ENCODE measurements at places on chromosomes 4 and X. TPM values are rescaled to one million over a fixed set of nuclear protein-coding genes. Genes with fewer than 3 reads are reported as not detected.
A peak's percentile ranks its signal among the peaks of the same experiment; 100 is the strongest.

DNA sequence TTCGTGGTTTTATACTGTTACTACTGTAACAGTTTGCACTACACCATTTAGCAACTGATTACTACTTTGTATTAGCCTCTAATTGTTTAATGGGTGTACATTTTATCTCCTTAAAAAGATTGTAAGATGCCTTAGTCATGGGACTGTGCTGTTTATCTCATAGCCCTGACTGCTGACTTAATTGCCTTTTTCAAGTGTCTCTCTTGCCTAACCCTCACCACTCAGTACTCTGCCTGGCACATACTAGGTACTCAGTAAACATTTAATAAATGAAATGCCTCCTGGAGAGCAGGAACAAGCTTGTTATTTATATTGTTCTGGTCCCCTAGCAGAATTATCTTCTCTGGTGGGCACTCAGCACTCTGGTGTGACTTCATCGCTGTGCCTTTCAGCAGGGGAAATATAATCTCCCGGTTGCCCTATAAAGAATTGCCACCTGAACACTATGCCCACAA is 1.7 kb upstream of the STIM2 start:
- no peak for DNase-seq

DNA sequence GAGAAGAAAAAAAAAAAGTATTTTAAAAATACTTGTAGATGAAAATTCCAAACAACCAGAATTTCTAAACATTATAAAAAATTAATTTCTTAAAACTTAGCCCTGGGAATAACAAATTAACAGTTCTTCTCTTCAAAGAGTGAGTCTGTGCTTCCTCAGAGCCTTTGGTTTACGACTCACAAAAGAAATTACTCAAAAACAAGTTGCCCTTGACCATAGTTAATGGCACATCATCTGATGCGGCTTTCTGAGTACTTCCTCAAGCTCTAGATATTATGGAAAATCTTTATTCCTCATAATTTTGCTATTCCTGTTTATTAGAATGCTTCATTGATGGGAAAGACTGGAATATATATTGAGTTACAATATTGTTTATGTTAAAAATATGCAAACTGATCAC is 23.7 kb downstream of the TAPT1 start:
- DNase-seq, result peak; percentile 53

DNA sequence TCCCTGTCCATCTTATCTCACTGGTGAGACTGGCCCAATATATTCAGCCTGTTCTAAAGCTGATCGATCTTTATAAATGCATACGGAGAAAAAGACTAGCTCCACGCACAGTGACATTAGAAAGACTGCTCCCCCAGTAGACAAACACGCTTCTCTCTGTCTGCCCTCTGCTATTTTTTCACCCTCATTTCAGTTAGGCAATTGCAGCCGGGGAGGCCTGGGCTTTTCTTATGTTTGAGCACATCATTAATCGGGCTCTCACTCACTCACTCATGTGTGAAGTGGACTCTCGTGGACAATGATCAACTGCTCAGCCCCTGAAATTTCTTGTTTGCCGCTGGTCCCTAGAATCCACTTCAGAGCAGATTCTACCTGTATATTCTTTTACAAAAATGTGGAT is 824.7 kb upstream of the TENM3 start:
- DNase-seq, result no peak

DNA sequence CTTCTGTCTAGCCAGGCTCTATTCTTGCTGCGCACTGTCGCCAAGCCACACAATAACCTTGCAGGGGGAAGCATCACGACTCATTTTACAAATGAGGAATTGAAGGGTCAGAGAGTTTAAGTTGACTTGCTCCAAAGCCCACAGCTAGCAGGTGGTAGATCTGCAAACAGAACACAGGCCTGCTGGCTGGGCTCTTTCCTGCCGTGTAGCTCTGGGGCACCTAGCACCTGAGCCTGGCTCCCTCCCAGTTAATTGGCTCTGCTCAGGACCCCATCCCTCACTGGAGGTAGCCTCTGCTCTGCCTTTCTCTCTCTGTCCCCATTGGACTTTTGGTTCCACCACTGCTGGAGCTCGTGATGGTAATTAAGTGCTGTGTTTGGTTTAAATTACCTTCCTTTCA is 98.5 kb downstream of the NSUN7 start:
- no peak for DNase-seq

DNA sequence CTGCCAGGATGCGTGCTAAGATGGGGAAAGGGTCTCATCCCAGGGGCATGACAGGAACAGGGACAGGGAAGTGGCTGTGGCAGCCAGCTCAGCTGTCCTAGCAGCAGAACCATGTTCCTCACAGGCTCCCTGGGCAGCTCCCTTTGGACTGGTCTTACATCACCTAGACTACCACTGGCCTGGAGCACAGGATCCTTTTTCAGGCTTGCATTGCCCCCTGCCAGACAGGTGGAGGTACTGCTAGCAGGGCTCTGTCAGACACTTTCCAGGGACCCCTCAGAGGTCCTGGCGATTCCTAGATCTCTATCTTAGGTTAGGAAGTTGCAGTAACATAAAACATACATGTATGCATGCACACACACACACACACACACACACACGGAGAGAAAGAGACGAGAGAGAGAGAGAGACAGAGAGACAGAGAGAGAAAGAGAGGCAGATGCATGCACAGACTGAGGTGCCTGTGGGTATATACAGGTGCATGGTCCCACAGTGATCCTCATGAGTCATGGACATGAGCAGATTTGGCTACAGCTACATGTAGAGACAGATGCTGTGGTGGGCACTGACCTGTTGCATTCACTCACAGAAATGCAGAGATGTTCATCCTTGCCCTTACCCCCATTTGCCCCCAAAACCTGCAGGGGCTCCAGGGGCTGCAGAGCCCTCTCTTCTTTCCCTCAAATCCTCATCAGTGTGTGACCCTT is 63.6 kb downstream of the STARD8 start:
- DNase-seq, result peak; percentile 62

DNA sequence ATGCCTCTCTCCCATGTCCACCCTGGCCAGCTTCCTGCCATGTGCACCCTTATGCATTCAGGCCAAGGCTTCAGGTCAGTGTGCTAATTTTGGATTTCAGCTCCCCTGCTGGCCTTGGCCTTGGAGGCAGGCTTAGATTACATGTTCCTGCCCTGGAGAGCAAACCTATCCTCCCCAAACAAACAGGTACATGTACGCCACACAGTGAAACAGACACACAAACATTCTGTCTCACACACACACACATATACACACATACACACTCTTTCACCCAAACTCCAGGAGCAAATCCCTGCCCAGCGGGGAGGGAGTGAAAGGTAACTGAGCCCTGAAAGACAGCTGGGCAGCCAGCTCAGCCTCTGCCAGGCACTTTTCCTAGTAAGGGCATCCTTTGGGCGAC is 62.7 kb upstream of the ARHGAP36 start:
- DNase-seq, result no peak

The CYBB gene
- not detected for total RNA-seq

The UGT8 gene
- not detected for total RNA-seq

The CPLX1 gene
- not detected for total RNA-seq
